ENCODE measurements at places on chromosomes 1 and 21.

- DNase-seq = no peak
These were observed 18.0 kb downstream of the SERTAD4 start for GRCh38 chr1:210250665-210250997.

GRCh38 chr1:30732277-30732996 lies 9.1 kb upstream of the MATN1 start:
- peak; percentile 10 for DNase-seq

DNA sequence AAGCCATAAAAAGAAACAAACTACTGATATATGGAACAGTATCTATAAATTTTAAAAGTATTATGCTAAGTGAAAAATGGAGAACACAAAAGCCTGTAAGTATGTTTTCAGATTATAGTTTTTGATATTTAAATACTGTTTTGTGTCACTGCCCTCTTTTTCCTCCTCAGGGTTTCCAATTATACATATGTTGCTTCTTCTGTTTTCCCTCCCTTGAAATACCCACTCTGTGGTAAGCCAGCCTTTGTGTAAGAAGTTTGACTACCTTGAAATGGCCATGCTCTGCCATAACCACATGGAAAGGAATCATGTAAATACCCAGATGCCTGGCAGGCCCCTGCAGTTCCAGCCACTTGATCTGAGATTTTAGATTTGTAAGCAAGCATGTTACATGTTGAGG lies 248.3 kb downstream of the AKT3 start:
- no peak for DNase-seq

DNA sequence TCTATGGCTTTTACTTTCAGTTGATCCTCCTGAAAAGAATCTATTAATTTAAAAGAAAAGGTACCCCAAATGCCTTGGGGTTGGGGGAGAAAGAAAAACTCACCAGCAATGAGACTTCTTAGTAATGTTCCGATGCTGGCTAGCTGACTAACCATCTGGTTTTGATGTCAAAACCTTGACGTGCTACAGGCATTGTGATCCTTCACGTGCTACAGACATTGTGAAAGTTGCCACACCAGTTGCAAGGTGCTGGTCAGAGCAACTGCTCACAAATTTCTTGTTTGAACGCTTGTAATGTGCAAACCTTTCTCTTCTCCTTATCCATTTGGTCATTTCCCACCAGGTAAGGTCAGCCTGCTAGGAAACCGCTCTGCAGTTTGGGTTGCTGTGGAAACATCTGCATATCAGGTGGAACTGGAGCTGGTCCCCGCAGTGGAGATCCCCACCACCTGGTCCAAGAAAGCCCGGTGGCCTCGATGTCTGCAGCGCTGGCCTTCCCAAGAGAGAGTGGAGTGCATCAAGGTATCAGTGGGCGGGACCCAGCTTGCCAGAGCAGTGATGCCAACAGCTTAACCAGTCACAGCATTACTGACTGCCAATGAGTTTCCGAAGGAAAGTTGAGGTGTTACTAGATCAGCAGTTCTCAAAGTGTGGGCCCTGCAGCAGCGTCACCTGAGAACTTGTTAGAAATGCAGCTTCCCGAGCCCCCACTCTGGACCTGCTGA lies 16.1 kb downstream of the MAB21L3 start:
- no peak for DNase-seq

- no peak for DNase-seq
These were observed 215.5 kb downstream of the MRPL39 start for GRCh38 chr21:25391777-25392176.

DNA sequence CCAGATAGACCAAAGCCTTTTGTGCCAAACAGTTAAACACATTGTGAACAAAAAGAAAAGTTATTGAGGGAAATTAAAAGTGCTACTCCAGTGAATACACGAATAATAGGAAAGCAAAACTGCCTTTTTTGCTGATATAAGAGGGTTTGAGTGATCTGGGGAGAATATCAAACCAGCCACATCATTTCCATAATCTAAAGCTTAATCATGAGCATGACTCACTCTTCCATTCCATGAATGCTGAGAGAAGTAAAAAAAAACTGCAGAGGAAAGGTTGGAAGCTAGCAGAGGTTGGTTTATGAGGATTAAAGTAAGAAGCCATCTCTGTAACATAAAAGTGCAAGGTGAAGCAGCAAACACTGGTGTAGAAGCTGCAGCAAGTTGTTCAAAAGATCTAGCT lies 350.6 kb upstream of the NCAM2 start:
- peak; percentile 4 for DNase-seq

- DNase-seq = peak; percentile 18
These were observed 2.0 kb upstream of the ATF3 start for GRCh38 chr1:212606395-212607205.

- DNase-seq = peak; percentile 42
These were observed 4.6 kb downstream of the TMEM63A start for GRCh38 chr1:225877580-225877979.

- DNase-seq = peak; percentile 40
These were observed 78.7 kb downstream of the SSBP3 start for GRCh38 chr1:54327386-54328065.

DNA sequence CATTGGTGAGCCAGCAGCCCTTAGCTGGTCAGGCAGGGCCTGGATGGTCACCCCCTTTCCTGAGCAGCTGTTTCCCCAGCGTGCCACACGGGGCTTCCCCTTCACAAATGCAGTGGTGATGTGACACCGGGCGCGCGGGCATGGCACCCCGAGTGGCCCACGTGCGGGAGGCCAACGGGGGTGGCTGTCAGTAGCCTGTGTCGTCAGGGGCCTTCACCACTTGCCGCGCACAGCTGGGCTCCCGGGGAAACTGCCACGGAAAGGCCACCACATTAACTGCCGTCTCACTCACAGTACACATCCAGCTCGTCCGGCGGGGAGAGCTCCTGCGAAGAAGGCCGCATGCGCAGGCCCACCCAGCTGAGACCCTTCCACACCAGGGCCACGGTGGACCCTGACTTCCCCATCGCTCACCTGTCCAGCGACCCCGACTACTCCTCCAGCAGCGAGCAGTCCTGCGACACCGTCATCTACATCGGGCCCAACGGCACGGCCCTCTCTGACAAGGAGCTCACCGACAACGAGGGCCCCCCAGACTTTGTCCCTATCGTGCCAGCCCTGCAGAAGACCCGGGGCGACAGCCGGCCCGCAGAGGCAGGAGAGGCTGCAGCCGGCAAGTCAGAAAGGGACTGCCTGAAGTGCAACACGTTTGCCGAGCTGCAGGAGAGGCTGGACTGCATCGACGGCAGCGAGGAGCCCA lies 530.5 kb downstream of the KIF26B start:
- no peak for DNase-seq

All from iris pigment epithelial cell (primary cell).